HCT116 (cell line): ENCODE measurements at places on chromosomes 12 and 14.

DNA sequence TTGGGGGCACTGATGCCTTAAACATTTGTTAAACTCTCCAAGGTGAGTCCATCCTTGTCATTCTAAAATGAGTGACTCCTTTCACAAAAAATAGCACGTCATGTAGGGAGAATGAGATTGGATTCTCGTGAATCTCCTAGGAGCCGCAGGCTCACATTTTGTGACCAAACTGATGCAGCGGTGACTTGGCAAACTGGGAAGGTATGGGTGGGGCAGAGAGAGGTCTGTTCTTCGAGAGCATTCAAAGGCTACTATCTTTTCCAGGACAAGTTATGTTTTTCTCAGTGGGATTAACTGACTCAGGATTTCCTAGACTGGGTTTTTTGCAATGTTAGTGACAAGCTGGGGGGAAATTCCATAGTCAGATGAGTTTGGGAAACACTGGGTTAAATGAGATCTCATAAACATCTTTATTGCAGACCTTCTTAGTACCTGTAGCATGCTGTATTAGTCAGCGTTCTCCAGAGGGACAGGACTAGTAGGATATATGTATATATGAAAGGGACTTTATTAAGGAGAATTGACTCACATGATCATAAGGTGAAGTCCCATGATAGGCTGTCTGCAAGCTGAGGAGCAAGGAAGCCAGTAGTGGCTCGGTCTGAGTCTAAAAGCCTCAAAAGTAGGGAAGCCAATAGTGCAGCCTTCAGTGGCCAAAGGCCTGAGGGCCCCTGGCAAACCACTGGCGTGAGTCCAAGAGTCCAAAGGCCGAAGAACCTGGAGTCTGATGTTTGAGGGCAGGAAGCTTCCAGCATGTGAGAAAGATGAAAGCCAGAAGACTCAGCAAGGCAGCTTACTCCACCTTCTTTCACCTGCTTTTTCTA is 61.0 kb downstream of the FOXN4 start:
- DNase-seq, result no peak

GRCh38 chr12:49949866-49950265 is 671 bp upstream of the AQP2 start:
- DNase-seq, result no peak

DNA sequence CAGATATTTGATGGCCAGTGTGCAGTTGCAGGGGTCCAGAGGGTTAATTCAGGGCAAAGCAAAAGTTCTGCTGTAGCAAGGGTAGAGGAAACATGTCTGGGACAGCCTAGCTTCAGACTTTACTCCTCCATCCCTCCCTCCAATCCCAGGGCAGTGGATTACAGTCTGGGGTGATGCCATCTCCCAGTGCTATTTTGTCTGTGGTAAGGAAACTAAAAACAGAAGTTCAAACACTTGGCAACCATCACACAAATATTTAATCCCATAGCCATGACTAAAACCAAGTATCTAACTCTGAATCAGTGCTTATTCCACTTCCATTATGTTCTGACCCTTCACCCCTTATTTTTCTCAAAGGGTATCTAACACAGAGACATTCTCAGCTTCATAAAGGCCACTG is 61.8 kb downstream of the PIK3C2G start:
- no peak for DNase-seq

- DNase-seq, result no peak
These were observed 193.9 kb downstream of the RASSF9 start for GRCh38 chr12:85642288-85642687.

DNA sequence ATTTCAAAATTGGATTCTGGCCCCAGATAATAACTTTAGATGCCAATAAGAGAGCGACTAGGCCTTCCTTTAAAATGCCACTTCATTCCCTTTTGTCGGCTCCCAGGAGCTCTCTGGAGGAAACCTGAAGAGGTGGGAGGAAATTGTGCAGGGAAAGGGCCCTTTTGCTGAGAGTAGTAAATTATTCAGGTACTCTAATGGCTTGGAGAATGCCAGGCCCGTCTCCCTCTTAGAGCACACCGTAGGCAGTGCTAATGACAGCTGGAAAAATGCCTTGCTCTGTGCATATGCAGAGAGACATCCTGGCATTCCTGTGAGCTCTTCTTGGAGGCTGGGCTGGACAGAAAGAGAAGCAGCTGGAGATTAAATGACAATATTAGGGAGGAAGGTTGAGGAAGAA is 115.0 kb upstream of the RPH3A start:
- DNase-seq, result no peak

DNA sequence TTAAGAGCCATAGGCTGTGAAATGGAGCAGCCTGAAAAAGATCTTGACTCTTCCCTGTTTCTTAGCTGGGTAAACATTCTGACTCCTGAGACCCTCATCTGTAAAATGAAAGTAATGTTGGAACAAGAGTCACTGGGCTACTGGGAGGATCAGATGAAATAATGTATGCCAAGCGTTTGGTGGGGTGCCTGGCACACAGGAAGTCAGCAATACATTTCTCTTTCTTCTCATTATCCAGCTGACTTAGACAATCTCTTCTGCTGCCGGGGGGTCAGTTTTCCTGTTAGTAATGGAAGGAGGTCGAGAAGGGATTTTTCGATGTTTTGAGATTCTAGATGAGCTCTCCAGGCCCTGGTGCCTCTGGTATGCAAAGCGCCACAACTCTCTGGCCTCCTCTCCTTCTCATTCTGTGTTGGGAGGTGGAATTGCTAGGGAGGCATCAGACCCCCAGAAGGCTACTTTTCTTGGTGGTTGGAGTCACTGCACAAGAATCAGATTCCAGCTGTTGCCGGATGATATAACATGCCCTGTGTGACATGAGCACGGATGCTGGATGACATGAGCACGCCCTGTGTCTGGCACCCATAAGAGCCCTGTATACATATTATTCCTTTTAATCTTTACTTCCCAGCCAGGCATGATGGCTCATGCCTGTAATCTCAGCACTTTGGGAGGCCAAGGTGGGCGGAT is 4.3 kb downstream of the OASL start:
- no peak for DNase-seq

DNA sequence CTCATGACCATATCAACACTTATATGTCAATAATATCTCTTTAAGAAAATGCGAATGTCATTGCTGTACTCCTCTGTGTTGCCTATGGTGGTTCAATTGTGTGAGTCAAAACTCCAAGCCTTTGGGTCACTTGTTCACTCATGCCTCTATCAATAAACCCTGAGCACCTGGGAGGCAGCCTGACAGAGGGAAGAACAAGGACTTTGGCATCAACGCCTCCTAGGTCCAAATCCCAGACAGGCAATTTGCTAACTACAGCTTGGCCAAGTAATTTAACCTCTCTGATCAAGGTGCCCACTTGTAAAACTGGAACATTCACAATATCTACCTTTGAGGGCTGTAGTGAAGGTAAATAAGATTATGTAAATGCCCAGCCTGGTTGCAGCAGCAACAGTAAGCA is 137.8 kb downstream of the SAMD4A start:
- DNase-seq, result no peak

GRCh38 chr12:107330831-107331431 is 237.6 kb upstream of the CRY1 start:
- DNase-seq, result no peak

GRCh38 chr12:50839042-50839441 is 3.7 kb upstream of the TMPRSS12 start:
- DNase-seq, result no peak

DNA sequence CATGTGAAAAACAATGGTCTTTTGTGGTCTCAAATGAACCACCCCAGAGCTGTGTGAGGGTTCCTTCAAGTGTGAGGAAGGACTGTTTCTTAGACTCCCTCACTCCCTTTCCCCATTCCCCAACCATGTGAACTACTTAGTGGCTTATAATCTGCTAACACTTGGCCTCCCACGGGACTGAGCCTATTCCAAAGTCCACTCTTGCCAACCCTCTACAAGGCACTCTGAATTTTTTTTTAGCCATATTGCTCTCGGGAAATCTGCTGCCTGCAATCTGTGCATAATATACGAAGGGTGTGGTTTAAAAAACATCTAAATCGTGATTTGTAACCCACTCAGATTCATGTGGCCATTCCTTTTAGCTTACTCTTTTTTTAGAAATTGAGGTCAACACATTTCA is 2.6 kb downstream of the SVOP start:
- DNase-seq, result no peak

GRCh38 chr12:124233846-124234640 is 60.9 kb upstream of the RFLNA start:
- no peak for DNase-seq

GRCh38 chr14:75094896-75095295 is 25.5 kb downstream of the ZC2HC1C start:
- DNase-seq, result no peak

DNA sequence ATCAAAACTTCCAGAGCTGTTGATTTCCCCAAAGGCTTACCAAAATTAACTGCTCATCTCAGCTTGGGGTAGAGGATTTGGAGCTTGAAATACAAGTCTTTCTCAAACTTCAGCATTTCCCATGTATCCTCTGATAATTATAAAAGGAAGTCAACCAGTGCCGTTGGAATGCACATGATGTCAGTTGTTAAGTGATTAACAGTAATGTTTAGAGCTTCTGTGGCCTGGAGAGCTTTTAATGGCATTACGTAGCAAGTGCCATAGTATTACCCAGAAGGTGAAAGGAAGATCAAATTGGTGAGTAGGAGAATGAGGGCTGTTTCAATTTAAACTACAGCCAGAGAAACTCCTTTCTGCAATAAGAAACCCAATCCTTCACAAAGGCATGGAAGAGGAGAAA is 62.5 kb upstream of the PTPRR start:
- DNase-seq, result no peak

GRCh38 chr12:88816201-88816600 is 235.9 kb upstream of the KITLG start:
- no peak for DNase-seq

GRCh38 chr14:33454707-33455106 is 496.2 kb downstream of the EGLN3 start:
- DNase-seq, result no peak

- DNase-seq, result no peak
These were observed 40.3 kb upstream of the STXBP6 start for GRCh38 chr14:25090256-25090655.

- DNase-seq, result no peak
These were observed 169.2 kb upstream of the SOX5 start for GRCh38 chr12:24118668-24119067.

DNA sequence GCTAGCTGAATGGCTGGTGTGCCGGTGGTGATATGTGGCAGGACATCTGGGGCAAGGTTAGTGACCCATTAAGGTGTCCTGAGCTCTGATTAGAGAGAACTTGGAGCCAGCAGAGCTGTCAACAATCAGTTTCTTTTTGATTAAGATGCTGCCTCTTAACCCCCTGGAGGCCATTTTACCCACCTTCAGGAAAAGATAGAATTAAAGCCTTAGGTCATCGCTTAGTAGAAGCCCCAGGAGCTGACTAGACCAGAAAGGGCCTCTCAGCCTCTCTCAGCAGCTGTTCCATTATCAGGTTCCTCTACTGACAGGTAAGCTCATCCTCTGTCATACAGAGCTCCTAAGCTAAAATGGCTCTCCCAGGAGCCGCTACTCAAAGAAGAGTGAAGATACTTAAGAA is 339.0 kb downstream of the FUT8 start:
- no peak for DNase-seq
